ENCODE measurements at places on chromosomes 12 and 14.

DNA sequence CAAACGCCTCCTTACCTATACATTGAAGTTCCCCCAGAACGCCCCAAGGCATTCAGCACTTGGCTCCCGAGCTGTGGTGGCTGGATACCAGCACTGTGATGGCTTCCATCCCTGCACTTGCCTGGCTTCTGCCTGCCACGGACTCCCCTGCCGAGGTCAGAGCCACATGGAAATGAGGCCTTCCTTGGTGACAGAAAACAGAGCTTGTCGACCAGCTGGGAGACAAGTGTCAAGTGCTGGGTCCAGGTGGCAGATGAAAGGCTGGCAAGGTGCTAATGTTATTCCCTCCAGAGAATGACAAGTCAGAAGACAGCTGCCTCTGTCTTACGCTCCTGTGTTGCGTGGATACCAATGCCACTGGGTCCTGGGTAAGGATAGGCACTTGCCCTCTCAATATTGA, 26.2 kb upstream of the GNG2 start:
- no peak for DNase-seq

GRCh38 chr12:82870771-82871377, 184.2 kb downstream of the TMTC2 start:
- no peak for DNase-seq

GRCh38 chr12:5492562-5492961, 60.7 kb downstream of the NTF3 start:
- DNase-seq = no peak

DNA sequence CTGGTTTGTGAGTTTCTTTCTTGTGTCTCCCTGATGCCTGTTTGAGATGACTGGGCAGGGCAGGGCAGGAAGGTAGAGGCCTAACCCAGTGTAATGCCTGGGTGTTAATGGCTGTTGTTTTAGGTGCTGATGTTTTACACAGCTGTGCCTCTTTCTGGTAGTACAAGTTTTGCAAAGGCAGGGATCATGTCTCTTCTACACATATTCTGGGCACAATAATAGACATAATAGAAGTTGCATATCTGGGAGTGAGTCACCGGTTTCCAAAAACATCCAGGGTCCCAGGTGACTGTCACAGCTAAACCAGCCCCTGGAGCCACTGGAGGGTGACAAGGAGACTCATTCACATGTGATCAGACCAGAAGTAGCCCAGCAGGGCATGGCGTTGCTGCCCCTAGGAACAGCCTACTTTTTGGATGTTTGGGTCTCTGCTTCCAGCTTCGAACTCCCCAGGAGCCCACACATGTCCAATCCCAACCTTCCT, 18.1 kb downstream of the TPCN1 start:
- no peak for DNase-seq

DNA sequence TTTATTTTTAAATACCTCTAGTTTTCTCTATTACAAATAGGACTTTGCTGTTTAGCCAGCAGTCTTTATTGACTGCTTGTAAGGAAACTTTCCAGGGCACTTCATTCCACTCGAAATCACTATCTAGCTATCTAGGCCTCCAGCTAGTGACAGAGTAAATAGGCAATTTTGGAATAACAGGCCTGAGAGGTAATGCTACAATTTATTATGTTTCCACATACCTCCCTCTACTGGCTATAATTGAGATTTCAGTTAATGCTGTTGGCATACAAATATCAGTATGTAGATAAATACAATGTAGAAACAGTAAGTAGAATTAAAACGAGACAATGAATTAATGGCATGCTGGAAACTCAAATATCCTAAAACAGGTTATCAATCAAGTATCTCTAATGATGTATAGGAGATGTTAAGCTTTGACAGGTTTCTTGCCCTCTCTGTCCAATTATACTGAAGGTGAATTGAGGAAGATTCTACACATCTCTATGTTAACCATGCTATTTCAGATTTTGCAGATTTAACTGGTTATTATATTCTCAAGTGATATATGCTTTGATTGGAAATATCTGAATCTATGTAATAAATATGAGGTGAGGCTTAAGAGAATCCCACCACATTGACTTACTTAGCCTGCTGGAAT, 7.2 kb downstream of the DTD2 start:
- DNase-seq = peak; percentile 12

- DNase-seq = peak; percentile 55
These were observed 208.8 kb upstream of the EEA1 start for GRCh38 chr12:93137656-93138612.

DNA sequence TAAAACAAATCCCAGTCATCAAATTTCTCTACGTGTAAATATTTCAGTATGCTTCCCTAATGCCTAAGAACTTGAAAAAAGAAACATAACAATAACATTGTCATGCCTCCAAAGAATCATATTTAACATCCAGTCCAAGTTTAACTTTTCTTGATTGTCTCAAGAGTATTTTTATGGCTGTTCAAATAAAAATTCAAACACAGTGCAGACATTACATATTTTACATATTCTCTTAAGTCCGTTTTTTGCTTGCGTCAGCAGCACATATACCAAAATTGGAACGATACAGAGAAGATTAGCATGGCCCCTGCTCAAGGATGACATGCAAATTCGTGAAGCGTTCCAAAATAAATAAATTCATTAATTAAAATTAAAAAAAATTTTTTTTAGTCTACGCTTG, 23.3 kb upstream of the EEA1 start:
- no peak for DNase-seq

DNA sequence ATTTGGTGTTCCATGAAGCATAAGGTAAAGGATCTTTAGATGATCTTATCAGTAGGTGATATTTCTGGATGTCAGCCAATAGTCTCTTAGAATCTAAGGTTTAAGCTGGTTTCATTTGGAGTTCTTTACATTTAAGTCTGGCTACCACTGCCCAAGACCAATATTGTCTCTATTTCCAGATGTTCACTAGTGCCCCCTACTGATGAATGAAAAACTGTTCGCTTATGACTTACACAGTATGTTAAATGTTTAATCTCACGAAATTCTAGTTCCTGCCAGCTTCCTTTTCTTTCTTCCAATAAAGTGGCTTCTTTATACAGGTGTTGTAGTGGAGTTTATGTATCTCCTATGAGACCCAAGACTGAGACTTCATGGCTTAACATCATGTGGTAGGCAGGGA, 31.8 kb upstream of the MIS18BP1 start:
- DNase-seq = no peak

DNA sequence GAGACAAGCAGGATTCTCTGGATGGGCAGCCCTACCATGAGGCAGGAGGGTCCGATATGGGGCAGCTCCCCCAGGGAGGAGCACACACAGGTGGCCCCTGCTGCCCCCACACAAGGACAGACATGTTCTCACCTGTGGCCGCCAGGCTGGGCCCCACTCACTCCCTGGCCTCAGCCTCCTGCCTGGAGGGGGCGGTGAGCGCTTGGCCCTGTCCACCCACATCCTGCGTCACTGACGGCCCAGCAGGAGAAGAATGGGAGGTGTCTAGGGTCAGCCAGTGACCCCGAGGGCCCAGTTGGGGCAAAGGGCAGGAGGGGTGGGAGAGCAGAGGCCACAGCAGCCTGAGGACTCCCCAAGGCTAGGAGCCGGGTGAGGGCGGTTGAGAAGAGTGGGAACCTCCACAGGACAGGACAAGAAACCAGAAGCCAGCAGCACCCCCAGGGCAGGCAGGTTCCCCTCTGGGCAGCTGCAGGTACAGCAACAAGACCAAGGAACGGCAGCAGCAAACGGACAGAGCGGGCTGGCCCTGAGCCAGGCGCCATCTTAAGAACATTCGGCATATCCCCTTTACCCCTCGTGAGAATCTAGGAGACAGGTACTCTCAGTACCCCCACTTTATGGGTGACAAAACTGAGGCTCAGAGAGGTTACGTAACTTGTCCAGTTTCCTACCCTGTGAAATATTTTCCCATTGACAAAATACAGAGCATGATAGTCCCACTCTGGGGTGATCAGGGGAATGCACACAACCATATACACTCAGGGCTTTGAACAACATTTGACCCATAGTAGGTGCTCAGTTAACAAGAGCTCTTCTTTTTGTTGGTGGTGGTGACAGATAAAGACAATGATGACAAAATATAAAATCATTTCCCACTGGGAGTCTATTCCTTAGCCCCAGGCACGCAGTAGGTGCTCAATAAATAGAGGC, 74.3 kb downstream of the NCOR2 start:
- DNase-seq = no peak

- no peak for DNase-seq
These were observed 67.7 kb downstream of the EEA1 start for GRCh38 chr12:92861381-92861780.

DNA sequence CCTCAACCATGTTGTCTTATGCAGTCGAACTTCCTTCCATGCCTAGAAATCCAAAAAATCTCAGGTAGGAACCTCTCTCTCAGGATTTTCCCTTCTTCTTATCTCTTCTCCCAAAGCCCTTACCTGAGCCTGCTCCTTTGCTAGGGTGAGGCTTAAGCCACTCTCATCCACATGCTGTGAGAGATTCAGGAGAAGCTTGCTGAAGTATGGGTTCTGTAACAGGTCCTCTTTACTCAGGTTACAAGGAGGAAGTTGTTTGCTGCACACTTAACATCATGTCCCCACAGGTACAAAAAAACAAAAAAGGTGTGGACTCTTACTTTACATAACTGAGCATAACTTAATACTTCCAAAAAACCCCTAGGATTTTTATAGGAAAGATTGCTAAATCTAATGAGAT, 4.5 kb downstream of the HAUS4 start:
- no peak for DNase-seq

GRCh38 chr14:89476354-89476896, 59.4 kb upstream of the FOXN3 start:
- no peak for DNase-seq

DNA sequence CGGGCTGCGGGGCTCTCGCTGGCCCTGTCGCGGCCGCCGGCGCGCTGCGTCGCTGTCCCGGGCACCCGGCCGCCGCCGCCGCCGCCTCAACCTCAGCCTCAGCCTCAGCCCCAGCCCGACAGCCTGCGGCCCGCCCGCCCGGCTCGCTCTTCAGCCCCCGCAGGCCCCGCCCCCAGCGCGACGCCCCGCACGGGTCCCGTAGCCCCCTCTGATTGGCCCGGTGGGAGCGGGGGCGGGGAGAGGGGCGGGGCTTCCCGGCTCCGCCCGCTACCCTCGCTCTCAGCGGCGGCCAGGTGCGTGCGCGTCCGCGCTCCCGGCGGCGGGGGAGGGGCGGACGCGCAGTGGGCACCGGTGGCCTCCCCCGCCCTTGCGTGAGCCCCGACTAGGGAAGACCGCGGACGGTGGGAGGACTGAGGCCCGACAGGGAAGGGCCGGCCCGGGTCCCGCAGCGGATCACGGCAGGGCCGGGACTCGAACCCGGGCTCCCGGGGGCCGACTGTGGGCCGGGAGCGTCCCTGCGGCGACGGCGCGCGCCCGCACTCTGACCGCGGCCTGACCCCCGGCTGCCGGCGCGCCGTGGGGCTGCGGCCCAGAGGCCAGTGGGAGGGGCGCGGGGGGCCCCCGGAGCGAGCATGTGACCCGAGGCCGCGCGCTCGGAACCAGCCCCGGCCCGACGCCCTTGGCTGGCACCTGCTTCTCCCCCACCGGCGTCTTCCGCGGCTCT, at the start of gene PPP1R13B:
TSS of gene PPP1R13B (minus strand) at position 125 of the 724 bp plus-strand sequence. CDS start 268 bp downstream, outside the sequence.
- peak; percentile 96 for DNase-seq

- no peak for DNase-seq
These were observed 388.5 kb downstream of the PAWR start for GRCh38 chr12:79302162-79302814.

- DNase-seq = peak; percentile 43
These were observed 438.2 kb upstream of the FAR2 start for GRCh38 chr12:28710882-28711281.

- DNase-seq = no peak
These were observed 53.1 kb upstream of the DDX11 start for GRCh38 chr12:31020385-31021166.

- no peak for DNase-seq
These were observed 162.9 kb downstream of the PCNX1 start for GRCh38 chr14:71070169-71070568.

DNA sequence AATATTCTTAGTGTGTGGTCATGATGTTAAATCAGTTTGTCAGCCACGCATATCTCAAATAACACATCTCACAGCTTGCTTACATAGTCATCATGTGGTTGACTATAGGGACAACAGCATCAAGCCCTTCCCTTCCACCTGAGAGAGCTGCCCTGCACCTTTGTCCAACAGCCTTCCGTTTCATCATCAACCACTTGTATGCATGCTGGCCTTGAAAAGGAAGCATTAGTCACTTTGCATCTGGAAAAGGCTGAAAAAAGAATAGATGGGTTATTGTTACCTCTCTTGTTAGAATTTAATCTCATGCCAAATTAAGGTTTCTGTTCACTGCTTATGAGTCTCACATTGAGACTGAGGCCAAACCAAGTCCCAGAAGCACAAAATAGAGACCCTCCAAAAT, 1586.5 kb upstream of the SEL1L start:
- DNase-seq = peak; percentile 12

DNA sequence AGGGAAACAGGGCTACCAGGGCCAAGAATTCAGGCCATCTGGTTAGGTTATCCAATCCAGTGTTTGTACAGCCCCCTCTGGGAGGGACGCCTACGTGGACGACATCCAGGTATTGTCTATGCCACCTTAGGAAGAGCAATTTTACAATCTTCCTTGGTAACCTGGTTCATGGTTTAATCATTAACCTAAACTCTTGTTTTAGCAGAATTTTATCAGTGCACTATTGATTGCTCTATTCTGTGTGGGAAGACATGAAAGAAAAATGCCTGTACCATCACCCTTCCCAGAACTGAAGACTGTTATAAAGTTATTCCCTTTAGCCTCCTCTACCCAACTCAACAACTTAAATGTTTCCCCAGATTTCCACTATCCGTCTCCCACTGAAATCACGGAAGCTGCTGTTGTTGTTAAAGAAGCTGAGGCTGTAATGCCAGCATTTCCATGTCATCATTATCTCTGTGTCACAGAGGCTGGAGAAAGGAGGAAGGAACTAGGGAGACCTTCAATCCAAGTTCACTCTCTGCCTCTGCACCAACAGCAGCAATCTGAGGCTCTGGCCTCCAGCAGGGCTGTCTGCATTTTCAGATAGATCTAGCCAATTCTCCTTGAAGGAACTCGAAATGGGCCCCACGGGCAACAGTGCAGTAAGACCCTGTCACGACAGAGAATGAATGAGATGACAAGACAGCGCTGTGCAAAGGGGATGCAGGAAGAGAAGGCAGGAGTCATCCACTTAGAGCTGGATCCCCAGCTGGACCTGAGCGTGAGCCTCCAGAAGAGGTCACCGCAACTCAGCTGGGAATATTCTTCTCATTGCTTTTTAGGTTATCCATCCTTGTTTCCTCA, 183.4 kb upstream of the GZMB start:
- no peak for DNase-seq

DNA sequence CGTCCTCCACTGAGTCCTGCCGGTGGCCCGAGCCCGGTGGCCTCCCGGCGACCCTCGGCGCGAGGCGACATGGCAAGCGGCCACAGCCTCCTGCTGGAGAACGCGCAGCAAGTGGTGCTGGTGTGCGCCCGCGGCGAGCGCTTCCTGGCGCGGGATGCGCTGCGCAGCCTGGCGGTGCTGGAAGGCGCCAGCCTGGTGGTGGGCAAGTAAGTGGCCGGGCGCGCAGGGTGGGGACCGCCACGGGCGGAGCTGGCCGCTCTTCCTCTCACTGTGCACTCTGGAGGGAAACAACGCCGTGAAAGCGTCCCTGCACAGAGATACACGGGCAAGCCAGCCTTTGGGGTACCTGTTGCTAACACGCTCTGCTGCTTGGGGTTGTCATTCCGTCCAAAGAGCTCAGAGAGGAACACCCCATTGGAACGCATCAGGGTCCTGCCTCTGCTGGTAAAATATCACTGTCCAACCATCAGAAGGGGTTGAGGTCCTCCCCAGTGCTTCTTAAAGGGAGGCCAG, at the start of gene AMDHD1:
TSS of gene AMDHD1 (plus strand) at position 2 of the 513 bp plus-strand sequence. CDS start at position 70, 68 bp downstream.
- peak; percentile 74 for DNase-seq
